ENCODE measurements at places on chromosomes 11 and 22.

- no peak for DNase-seq
Measured at GRCh38 chr11:34824425-34824824, 91.8 kb downstream of the APIP start.

DNA sequence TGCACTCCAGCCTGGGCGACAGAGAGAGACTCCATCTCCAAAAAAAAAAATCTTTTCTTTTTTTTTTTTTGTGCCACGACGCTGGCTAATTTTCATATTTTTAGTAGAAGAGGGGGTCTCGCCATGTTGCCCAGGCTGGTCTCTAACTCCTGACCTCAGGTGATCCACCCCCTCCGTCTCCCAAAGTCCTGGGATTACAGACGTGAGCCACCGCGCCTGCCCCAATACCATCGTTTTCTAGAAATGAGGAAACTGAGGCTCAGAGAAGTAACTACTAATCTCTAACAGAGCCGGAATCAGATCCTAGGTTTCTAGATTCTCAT is 13.5 kb downstream of the SSH3 start:
- no peak for DNase-seq

GRCh38 chr11:132531921-132532320 is 1000.4 kb downstream of the OPCML start:
- DNase-seq: no peak

GRCh38 chr22:23233084-23233531 is 52.8 kb downstream of the BCR start:
- peak; percentile 54 for DNase-seq

DNA sequence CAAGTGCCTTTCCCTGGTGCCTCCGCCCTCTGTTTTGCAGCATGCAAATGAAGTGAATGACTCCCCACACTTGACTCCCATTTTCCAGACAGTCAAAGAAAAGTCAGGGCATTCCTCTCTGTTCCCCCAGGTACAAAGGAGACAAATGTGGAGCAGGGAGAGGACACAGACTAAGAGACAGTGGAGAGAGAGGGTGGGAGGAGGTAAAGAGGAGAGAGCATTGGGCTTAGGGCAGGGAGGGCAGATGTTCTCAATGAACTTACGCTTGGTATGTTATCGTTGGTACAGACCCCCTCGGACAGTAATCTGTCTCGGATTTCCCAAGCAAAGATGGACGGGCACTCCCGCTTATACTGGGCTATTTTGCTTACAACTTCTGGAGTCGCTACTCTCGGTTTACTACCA is 9.8 kb downstream of the PAX6 start:
- DNase-seq: no peak

DNA sequence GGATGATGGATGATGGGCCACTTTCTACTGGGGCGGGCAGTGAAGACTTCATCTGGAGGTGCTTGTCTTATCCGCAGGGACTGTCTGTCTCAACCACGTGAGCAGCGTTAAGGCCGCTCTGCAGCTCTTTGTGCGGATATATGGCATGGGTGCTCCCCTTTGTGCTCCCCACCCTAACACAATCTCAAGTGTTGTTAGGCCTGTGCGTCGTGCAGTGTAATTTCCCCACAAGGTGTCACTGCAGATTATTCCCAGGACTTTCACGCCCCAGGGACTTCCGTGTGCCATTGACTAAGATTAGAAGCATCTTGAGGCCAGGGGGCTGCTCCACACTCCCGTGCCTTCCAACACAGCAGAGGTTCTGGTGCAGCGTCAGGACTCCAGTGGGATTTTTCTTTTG is 65.3 kb downstream of the TBC1D22A start:
- DNase-seq: no peak

GRCh38 chr22:36769541-36770512 is 6.1 kb downstream of the IFT27 start:
- no peak for DNase-seq

DNA sequence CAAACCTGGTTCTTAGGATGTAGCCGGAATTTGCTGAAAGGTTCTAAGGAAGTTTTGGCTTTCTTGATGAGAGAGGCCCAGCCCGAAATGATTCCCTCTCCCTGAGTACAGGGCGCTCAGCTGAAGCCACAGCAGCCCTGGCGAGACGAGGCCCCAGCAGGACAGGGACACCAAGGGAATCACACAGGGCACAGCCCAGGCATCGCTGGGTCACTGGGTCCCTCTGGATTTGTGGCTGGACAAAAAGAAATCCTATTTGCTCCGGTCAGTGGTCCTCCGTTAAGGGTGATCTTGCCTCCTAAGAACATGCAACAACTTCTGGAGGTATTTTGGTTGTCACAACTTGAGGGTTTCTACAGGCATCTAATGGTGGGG is 6.4 kb downstream of the FGF19 start:
- no peak for DNase-seq

DNA sequence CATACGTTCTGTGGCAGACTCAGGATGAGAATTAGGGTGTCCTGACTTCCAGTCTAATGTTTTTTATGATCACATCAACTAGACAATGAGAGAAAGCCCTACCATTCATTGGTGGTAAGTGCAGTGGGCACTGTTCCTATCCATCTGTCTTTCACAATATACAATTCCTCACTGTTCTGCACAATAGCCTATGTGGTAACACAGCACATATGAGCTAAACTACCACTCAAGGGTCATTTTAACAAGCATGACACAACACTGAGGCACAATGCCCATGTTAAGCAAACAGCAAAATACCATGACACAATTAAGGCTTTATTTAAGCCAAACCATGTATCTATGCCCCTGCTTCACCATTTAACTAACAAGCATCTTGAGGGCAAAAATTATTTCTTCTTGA is 52.3 kb downstream of the SIK3 start:
- DNase-seq: peak; percentile 52

- DNase-seq: no peak
Measured at GRCh38 chr11:88886796-88887195, 179.0 kb downstream of the GRM5 start.

DNA sequence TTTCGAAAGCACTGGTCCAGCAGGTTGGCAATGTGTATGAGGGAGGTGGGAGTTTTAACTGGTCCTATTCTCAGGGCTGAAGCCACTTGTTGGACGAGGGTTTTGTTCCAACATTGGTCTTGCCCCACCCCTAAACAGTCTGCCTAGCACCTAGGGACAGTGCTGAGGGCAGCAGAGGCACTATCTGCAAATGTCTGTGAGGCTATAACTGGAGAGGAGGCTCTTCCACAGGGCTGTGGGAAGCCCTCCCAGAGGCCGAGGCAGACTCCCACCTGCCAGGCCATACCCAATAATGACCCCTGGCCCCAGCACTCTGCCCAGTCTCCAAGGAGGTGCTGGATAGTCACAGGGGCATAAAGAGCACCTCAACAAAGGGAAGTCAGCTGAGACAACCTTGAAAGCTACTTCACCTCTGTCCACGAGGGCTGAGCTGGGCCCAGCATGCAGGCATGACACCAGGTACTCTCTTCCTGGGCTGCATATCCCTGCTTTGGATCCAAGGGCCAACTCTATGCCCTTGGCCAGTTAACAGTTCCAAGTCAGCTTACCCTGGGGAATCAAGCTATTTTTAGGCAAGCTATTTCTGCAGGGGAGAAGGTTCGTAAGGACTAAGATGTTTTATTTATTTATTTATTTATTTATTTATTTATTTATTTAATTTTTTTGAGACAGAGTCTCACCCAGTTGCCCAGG is 40.2 kb upstream of the SLC25A1 start:
- no peak for DNase-seq

DNA sequence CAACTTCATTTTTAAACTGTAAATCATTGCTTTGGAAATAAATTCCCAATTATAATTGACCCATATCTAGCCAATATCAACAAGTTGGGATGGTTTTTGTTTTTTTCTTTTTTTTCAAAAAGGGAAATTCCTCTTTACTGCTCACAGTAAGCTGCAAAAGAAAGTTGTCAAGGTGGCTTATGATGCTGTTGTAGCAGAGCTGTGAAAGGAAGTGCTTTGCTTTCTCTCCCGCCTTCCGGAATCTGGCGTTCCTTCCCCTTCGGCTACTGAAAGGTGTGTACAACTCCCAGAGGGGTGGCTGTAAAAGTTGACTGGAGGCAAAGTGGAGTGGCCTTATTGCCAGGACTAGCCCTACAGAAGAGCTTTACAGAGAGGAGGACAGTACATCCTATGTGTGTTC is 16.2 kb upstream of the ADSL start:
- DNase-seq: no peak

DNA sequence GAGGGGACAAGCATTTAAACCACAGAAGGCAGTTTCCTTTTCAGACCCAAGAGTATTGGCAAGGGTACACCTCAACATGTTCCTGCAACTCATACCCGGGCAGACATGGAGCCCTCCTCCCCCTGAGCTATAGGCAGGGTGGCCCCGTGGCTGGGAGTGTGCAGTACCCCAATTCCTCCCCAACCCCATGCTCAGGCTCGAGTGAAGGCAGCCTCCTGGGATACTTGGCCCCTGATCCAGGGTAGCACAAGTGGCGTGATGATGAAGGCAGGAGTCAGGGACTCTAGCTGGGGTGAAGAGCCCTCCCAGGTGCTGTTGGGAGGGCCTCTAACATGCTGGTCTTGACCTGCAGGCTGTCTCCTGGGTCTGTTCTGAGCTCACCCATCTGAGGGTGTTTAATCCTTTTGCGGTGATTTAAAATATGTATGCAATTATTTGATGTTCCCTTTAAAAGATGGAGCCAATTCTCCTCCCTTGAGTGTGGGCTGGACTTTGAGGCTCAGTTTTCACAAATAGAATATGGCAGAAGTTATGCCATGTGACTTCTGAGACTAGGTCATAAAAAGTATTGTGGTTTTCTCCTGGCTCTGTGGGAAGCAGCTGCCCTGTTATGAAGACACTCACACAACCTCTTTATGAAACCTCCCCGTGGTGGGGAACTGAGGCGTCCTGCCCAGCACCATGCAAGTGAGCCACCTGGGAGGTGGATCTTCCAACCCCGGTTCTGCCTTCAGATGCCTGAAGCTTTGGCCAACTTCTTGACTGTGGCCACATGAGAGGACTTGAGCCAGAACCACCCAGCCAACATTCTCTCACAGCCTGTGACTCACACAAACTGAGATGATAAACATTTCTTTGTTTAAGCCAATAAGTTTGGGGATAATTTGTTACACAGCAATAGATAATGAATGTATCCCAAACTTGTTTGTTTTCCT is 54.7 kb upstream of the NECTIN1 start:
- DNase-seq: no peak

GRCh38 chr11:45922425-45923082 is at the start of gene LARGE2:
Gene LARGE2 (plus strand): TSS chr11:45922656. CDS start chr11:45922883, 227 bp downstream.
- no peak for DNase-seq

DNA sequence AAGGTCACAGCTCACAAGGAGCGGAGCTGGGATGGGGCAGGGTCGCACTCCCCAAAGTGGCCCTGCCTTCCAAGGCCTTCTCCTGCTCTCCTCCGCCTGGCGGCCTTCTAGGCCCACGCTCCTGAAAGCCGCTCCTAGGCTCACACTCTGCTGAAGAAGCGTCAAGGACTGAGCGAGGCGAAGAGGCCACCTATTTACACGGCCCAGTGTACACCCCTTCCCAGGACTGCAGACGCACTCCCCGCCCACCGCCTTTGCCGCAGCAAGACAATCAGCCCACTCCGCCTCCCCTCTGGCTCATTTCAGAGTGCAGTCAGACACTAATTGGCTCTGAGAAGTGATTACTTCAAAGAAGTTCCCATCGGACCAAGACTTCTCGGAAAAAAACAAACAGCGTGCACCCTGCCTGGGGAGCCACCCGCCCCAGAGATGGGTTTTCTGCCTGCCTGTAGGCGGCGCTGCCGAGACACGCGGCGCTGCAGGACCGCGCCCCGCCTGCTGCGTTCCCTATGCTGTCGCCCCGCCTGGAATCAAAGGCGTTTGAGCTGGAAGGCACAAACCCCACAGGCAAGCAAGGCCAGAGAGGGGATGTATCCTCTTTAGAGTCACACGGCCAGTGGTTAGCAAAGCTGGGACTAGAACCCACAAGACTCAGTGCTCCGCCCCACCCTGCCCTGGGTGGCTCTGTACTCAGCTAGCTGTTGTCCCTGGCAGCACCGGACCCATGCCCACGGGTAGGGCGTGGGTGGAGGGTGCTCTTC is 414.8 kb downstream of the BUD13 start:
- no peak for DNase-seq

DNA sequence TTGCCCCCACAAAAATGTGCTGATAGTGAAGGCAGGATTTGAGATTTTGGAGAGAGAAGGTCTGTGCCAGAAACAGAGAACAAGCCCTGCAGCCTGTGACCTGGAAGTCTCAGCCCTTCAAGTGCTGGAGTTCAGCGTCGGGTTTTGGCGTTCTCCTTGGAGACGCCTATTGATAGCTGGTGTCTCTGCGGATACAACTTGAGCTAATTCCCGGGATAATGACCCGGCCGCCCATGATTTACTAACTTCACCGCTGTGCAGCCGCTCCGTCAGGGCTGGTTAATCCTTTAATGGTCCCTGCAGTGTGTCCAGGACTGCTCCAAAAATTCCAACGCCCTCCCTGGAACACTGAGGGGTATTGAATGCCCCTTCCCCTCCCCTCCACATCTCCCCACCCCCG is 76.6 kb downstream of the WT1 start:
- no peak for DNase-seq

DNA sequence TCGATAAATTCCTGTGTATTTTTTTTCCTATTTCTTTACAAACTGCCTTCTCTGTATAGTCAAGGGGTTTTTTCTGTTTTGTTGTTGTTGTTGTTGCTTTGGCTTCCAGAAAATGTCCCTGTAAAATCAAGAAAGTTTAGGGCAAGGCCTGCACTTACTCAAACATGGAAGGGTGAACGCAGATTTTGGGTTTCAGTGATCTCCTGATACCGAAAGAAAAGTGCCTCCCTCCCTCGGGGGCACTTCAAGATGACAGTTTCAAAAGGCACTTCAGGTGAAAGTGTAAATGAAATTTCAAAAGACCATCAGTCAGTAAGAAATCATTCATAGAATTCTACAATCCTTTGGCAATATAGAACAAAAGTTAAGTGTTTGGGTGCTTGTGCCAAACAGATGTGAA is 43.4 kb upstream of the TMPRSS4 start:
- no peak for DNase-seq

- DNase-seq: no peak
Measured at GRCh38 chr11:15613251-15613650, 498.5 kb downstream of the INSC start.

DNA sequence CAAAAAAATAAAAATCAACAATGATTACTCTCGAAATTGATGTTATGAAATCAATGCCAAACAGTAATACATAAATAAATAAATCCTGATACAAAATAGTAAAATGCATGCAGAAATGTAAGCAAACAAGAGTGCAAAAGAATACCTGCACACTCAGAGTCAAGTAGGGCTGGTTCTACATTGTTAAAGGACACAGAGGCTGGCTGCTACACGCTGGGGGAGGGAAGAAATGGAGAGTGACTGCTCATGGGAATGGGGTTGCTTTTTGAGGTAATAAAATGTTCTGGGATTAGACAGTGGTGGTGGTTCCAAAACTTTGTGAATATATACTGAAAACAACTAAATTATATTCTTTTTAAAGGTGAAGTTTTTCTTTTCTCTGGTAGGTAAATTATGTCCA is 32.1 kb downstream of the MAPK1 start:
- DNase-seq: no peak

- no peak for DNase-seq
Measured at GRCh38 chr11:128428935-128429334, 158.4 kb downstream of the ETS1 start.
